ENCODE measurements at places on chromosomes 7 and 10. TPM values are rescaled to one million over a fixed set of nuclear protein-coding genes. Genes with fewer than 3 reads are reported as not detected.

TAC1 gene
- 22.4 TPM for total RNA-seq

ENTPD1 gene
- 70.7 TPM for total RNA-seq

DKK1 gene
- 1.1 TPM for total RNA-seq

CTAGE6 gene
- total RNA-seq, result not detected

HOGA1 gene
- total RNA-seq, result 0.32 TPM

EPHA1 gene
- 3.9 TPM for total RNA-seq

ARHGEF35 gene
- total RNA-seq, result 3.0 TPM

PIP gene
- total RNA-seq, result not detected

GRCh38 chr10:100371482-100372027, 24.5 kb downstream of the SCD start:
- no peak for DNase-seq

DNA sequence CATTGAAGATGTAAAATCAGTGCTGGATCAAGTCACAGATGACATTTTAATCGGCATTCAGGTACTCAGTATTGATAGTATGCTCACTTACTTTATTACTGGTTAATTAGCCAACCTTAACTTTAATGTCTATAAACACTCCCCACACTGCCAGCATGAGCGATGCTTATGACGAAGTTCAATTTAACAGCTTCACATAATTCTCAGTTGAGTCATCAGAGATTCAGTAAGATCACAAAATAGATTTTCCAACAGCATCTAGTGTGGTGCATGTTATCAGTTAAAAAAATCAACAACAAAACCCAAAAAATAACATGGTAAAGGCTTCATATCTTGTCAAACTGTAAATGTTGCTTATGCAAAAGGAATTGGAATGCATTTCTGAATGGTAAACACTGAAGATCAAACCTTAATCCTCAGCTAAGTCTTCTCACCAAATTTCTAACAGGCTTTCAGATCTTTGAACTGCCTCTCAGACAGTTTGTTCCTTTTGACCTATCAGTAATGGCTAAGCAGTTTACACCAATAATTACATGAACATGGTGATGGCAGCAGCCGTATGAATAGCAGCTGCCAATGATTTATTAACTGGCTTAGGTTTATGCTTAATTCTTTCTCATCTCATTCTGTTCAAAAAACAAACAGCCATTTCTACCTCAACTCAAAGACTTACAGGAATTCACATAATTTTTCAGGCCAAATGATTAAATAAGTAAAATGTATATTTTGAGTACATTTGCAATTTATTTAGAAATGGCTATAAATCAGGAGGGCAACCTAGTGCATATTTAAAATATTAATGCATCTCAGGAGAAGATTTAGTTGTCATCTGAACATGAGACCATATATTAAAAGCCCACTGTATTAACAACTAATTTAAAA, 98.5 kb downstream of the CABCOCO1 start:
- no peak for DNase-seq

- no peak for DNase-seq
These were observed 10.1 kb upstream of the GDF10 start for GRCh38 chr10:47289921-47290320.

DNA sequence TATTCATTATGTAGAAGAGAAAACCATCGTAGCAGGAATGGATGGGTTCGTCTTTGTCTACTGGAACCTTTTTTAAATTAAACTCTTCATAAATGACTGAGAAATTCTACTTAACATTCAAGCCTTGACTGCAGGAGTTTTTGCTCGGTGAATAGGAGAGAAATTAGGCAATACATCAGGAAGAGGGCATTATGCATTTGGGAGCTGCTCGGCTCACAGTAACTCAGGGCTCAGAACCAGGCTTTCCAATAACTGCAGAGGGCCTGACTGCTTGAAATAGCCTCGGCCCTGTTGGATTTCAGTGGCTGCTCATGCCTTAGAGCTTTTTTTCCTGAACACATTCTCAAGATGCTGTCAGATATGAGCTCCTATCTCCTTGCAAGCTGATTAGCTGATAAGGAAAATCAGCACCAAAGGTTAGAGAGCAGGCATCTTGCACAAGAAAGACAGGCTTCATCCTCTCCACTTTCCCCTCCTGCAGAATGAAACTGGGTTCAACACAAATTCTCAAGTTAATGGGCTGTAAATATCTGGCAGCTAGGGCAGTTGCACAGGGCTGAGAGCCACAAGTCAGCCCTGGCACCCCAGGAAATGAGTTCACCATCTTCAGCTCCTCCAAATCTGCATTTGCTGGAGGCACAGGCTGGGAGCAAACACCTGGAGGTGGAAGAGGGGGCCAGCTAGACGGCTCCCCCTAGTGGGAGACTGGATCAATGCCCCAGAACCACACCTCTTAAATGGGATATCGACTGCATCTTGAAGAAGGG, 24.3 kb downstream of the TECTB start:
- DNase-seq, result no peak

GRCh38 chr7:66529883-66530610, 98.6 kb upstream of the KCTD7 start:
- DNase-seq, result no peak

GRCh38 chr7:39609935-39610263, 13.5 kb upstream of the RALA start:
- DNase-seq, result no peak

GRCh38 chr10:98516352-98516751, 69.6 kb upstream of the HPS1 start:
- no peak for DNase-seq

GRCh38 chr7:25028370-25029021, 48.5 kb upstream of the OSBPL3 start:
- DNase-seq, result no peak

GRCh38 chr7:150740053-150740452, 2.8 kb downstream of the GIMAP5 start:
- DNase-seq, result no peak

GRCh38 chr10:58781873-58782488, 269.3 kb downstream of the BICC1 start:
- no peak for DNase-seq

- no peak for DNase-seq
These were observed 253.9 kb upstream of the FZD8 start for GRCh38 chr10:35896001-35896400.

DNA sequence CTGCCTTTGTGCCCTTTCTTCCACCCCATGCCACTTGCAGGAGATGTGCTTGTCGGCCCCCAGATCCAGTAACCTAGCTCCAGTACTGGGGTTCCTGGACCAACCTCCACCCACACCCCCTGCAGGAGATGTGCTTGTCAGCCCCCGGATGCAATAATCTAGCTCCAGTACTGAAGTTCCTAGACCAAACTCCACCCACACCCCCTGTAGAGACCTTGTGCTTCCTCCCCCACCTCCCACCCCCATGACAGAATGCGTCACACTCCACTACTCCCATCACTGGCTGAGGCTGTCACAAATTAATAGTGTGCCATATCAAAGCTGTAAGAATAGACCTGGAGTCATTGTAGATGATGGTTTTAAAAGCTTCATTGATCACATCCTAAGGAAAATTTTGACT, 185.0 kb downstream of the BICC1 start:
- DNase-seq, result no peak

GRCh38 chr10:104417637-104418292, 64.1 kb downstream of the CFAP58 start:
- no peak for DNase-seq

DNA sequence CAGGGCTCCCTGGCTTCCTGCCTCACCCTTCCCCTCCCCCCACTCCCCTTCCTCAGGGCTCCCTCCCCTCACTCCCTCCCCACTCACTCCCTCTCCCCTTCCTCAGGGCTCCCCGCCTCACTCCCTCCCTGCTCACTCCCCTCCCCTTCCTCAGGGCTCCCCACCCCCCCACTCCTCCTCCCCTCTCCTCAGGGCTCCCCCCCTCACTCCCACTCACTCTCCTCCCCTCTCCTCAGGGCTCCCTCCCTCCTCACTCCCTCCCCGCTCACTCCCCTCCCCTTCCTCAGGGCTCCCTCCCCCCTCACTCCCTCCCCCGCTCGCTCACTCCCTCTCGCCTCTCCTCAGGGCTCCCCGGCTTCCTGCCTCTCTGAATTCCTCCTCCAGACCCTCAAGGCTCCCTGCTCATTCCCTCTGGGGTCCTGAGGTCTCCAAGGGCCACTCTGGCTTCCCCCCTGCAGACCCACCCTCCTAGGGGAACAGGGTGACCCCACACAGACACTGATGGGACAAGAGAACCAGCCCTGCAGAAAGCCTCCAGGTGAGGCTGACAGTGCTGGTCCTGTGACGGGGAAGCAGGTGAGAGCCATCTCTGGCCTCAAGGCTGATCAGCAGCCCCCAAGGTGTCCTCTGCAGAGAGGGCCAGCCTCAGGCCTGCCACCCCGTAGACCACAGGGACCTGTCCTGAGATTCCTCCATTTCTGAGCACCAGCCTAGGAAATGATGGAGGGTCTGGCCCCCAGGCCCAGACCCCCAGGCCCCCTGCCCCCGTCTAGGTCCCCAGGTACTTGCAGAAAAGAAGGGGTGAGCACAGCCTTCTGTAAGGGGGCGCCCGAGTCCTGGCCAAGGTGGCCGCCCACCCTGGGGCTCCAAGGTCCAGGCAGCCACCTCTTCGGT, 47.2 kb downstream of the PWWP2B start:
- peak; percentile 77 for DNase-seq

DNA sequence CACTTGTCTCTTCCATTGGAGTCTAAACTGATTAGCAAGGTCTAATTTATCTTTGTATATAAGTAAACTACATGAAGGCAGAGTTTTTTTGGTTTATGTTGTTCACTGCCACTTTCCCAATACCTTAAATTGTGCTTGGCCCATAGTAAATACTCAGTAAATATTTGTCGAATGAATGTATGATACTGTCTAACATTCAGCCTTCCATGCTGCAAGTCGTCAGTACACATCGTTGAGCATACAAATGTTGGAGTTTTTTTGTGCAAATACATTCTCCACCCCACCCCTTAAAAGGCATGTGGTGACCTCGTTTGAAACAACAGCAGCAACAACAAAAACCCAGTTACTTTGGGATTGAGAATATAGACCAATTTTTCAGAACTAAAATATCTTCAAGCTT, 17.4 kb upstream of the IGF2BP3 start:
- DNase-seq, result no peak

DNA sequence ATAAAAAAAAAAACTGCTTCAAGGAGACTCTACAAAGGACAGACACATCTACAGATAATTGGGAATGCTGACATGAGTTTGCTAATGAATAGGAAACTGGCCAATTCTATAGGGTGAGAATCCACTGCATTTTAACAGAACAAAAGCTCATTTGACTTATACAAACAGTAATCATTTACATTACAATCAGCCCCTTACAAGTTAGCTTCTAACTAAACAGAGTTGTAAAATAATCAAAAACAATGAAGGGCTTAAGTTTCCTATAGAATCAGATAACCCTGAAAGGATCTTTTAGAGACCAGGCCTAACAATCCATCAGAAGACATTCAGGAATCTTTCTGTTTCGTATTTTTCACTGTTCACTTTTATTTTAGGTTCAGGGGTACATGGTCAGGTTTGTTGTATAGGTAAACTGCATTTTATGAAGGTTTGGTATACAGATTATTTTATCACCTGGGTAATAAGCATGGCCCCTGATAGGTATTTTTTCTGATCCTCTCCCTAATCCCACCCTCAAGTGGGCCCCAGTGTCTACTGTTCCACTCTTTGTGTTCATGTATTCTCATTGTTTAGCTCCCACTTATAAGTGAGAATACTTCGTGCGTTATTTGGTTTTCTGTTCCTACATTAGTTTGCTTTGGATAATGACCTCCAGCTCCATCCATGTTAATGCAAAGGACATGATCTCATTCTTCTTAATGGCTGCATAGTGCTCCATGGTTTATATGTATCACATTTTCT, 131.3 kb upstream of the NOBOX start:
- DNase-seq, result no peak

DNA sequence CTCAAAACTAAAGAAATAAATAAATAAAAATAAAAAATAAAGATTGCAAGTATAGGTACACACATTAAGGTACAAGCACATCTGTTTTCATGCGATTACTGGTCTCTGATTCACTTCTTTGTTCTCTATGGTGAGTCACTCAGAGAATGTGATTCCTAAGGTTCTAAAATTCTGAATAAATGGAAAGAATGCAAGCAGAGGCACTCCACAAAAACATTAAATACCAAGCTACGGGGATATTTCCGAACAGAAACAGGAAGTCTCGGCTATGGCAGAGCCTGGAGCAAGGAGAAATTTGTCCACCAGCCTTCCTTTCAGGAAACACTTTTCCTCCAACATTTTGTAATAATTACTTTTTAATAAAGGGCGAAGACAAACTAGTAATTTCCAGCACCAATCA, 1.4 kb downstream of the VOPP1 start:
- DNase-seq, result no peak

GRCh38 chr10:49398000-49398861, 2.3 kb upstream of the DRGX start:
- DNase-seq, result peak; percentile 86

- DNase-seq, result peak; percentile 84
These were observed 409.0 kb upstream of the MGMT start for GRCh38 chr10:129057856-129058663.
